ENCODE measurements at places on chromosomes 16 and 17.

DNA sequence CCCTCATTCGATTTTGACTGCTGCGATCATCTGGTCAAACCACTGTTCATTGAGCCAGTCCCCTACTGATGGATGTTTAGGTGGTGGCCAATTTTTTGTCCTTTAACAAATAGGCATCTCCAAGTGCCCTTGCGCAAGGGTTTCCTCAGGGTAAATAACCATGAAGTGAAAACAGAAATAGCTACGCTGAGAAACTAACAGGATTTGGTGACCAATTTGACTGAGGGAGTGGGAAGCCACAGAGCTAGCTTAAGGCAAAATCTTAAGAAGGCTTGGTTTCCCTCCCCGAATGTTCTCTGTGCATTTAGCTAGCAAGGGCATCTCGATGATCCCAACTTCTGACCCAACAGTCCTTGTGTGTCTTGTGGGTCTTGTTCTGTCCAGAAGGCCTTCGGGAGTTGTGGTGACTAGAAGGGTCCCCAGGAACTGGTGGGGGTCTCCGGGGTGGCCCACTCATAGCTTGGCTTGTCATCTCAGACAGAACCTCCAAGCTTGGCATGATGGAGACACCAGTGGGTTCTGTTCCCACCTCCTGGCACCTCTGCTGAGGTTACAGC is 117.2 kb downstream of the SOCS1 start:
- no peak for DNase-seq

DNA sequence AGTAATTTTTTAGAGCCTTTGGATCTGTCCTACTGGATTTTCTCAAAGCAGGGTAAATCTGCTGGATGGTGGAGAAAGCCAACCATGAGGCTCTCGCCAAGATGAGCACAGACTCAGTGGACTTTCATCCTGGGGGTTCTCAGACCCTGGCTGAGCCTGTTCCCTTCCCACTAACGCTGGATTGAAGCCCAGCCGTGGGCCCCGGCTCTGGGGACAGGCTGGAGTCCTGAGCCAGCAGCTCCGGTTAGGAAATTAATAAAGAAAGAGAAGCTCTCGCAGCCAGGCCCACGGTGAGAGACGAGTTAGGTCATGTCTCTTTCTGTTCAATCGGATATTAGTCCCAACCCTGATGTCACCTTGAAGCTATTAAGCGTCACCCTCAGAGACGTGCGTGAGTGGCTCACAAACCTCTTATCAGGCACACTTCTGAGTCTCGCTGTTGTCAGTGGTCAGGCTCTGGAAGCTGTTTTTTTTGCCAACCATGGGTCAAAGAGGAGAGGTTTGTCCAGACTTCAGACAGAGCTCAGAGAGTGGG is 27.1 kb downstream of the MEOX1 start:
- peak; percentile 21 for DNase-seq

GRCh38 chr17:56099649-56100048 is 53.6 kb upstream of the ANKFN1 start:
- DNase-seq: peak; percentile 54

DNA sequence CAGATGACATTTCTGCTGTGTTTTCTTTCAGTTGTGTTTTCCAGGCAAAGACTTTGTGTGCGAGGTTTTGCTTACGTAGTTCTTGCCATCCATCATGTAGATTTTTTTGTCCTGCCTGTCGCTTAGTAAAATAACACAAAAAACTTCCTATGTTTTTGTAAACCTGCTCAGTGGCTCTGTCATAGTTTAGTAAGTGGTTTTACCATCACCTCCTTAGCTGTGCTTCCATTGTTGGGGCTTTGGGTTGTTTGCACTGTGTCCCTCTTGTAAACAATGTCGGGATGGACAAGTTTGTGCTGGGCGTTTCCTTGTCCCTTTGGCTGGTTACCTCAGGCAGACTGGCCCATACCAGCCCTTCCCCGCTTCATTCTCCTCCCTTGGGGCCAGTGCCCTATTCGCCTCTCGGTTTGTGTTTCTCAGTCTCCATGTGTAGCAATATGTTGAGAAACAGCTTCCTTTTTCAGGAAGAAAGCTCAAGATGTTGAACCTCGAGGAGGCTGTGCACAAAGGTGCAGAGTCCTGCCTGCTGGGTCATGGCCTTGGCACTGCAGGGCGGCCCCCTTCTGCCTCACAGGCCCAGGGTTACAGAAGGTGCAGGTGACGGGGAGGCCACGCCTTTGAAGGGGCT is 74.6 kb downstream of the KSR1 start:
- DNase-seq: no peak

DNA sequence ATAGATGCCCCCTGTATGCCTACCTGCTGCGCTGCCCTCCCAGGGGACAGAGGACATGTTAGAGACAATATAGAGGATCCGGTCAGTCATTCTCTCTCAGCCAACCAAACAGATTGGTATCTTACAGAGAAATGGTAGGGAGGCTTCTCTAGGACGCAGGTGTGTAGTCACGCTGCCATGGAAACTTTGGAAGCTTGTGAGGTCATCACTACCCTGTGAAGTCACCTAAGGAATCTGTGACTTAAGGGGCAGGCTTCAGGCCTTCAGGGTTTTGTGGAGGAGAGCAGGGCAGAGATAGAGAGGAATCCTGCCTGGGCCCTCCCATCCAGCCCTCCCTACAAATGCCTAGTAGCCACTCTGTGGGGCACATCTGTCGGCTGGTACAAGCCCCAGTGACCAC is at the start of gene DPEP2NB:
Gene DPEP2NB, minus strand, starts transcription at position 231 of the 400 bp plus-strand sequence. Its CDS starts 141 bp downstream, at position 90.
- DNase-seq: no peak
